ENCODE measurements at places on chromosomes 4 and X.

DNA sequence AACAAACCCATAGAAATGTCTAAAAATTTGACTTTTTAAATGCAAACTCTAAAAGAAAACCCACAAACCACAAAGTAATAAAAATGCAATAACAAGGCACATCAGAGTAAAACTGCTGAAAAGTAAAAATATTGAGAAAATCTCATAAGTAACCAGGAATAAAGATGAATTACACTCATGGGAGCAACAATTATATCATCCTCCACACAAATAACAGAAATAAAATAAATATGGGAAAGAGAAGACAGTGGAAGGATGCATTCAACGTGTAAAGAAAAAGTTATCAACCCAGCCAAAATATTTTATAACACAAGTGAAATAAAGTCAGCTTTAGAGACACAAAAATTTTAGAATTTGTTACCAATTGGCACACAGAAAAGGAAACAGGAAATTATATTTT, 1420.2 kb downstream of the PCDH18 start:
- no peak for DNase-seq

DNA sequence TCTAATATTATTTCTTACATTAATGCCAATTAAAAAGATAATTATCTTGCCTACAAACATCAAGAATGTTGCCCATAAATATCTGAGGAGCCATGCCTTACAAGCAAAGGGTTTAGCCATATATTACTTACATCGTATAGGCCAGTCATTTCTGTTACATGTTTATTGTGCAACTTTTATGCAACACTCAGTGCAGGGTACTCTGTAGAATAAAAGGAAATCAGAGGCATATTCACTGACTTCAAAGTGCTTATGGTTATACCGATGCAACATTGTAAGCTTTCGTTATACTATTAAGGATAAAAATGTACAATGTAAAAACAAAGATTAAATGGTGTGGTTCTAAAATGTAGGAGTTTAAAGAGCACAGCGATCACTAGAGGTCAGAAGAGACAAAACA, 315.9 kb downstream of the PCDH10 start:
- no peak for DNase-seq

GRCh38 chr4:118765399-118765798, 70.5 kb downstream of the SEC24D start:
- no peak for DNase-seq

- DNase-seq = no peak
Measured at GRCh38 chr4:123412700-123413512, 16.3 kb downstream of the SPRY1 start.

DNA sequence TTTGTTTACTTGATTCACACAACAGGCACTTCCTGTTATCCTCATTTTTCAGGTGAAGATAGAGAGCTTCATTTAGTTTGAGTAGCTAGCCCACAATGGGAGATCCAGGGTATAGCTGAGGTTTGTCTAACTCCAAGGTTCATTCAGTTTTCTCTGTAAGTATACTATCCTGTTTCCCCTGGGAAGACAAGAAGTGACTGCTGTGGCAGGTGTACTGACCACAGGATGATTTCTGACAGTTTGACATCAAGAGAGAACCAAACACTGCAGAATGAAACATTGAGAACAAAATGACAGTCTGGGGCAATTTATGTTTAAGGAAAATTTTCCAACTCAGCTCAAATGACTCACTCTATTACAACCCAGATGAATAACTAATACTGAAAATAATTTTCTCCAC, 958.0 kb downstream of the STPG2 start:
- DNase-seq = no peak

GRCh38 chrX:75968293-75968692, 183.2 kb upstream of the MAGEE2 start:
- DNase-seq = no peak

DNA sequence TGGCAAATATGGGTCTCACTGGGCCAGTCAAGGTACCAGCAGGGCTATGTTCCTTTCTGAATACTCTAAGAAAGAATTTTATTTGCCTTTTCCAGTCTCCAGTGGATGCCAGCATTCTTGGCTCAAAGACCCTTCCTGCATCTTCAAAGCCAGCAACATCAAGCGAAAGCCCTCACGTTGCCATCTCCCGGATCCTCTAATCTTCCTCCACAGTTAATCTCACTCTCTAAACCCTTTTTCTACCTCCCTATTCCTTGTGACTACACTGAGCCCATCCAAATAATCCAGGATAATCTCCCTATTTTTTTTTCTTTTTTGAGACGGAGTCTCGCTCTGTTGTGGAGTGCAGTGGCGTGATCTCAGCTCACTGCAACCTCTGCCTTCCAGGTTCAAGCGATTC, 23.4 kb downstream of the RFC1 start:
- DNase-seq = no peak

DNA sequence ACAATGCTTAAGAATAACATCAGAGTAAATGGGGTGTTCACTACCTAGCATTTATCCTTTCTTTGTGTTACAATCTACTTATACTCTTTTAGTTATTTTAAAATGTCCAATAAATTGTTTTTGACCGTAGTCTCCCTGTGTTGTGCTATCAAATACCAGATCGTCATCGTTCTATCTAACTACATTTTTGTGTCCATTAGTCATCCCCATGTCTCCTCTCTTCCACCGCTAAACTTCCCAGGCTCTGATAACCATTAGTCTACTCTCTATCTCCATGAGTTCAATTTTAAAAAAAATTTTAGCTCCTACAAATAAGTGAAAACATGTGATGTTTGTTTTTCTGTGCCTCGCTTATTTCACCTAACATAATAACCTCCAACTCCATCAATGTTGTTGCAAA, 381.9 kb downstream of the PRDM5 start:
- DNase-seq = no peak

DNA sequence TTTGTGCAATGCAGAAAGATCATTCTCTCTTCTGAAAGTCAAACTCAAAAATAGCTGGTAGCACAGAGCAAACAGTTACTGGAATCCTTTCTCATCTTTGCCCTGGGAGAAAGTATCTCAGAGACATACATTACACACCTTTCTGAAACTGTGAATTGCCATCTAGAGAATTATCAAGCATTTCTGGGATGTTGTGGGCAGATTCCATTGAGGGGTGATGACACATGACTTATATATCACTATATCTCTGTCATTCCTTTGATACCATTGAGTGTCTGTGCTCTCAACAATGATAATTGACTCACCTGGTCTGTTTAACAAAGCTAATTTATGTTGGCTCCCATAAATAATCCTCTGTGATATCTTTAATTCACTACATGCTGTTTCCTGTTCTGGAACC, 13.0 kb downstream of the SLIT2 start:
- DNase-seq = no peak

DNA sequence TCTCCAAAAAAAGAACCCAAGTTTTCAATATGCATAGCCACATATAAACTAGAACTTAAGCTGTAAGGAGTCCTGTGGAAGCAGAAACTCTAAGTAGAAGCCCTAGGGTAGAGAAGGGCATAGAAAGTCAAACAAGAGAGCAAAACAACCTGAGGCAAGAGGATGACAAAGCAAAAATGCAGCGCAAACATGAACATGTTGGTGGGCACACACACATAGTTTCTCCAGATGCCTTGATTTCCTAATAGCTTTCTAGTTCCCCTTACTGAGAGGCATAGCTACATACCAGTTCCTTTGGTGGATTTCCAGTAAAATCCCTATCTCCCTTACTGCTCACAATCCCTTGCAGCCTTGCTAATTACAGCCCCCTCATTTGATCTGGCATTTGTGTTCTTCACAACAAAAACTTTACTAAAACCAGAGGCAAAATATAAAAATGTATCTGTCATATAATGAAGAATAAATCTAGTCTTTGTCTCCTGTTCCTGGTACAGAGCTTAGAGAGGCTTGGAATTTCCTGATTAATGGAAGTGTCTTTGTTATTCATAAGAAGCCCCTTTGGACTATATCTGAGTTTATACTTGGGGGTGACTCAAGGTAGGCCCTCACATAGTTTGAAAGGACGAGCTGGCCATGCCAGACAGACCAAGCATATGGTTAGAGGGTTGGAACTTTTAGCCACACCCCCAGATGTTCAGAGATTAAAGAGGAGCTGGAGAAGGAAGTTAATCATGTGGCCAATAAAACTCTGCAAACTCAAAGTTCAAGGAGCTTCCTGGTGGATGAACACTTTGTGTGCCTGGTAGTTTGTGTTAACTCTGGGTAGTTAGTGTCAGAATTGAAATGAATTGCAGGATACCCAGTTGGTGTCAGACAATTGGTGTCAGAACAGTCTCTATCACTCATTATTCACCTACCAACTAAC, 52.7 kb upstream of the ZCCHC13 start:
- DNase-seq = no peak

DNA sequence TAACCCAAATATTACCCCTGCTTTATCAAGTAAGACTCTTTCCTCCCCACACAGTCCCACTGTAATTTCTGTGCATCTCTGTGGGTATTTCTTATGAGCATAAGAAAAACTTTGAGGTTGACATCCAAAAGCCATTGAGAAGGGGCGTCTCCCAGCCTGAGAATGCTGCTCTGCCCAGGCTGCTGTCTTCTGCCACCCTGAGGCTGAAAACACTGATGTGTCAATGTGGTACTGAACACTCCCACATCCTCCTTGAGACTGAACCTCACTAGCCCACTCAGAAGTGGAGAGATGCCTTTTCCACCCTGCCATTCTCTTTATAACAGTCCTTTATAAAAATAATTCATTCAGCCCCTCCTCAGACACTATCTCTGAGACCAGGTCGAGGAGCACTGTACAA, 120.8 kb downstream of the SMIM20 start:
- no peak for DNase-seq

- DNase-seq = no peak
Measured at GRCh38 chr4:152220201-152220666, 315.7 kb downstream of the FBXW7 start.

GRCh38 chr4:185404031-185404430, 7.4 kb downstream of the ANKRD37 start:
- DNase-seq = no peak

DNA sequence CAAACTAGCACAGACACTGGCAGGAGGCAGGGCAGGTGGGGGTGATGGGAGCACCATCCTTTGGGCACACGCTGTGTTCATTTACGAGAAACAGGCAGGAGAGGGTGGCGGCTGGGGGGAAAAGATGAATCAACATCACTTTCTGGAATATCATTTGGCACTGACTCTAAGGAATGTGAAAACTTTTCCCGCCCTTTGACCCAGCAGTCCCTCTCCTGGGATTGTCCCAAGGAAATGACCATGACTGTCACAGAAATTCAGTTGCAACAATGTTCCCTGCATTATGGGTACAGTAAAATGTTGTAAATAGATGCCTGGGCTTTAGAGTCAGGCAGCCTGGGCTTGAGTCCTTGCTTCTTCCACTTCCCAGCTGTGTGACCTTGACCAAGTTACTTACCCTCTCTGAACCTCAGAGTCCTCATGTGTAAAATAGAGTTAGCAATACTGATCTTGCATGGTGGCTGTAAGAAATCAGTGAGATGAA, 58.6 kb downstream of the ABLIM2 start:
- DNase-seq = no peak

DNA sequence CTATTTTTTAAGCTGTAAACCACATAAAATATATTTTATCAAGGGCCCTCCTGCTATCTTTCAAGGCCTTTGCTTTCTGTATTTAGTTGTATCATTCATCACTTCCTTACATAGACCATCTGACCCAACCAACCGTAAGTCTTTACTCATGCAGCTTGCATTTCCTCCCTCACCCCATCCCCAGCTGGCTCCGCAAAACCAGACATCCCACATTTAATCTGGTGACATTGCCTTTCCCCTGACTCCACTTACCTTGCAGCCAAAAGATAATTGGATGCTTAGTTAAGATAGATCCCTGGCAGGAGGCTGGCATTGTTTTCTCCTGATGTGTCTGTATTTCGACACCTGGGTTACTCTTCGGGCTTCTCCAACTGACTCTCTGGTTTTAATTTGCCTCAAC, 183.7 kb upstream of the LDB2 start:
- no peak for DNase-seq

DNA sequence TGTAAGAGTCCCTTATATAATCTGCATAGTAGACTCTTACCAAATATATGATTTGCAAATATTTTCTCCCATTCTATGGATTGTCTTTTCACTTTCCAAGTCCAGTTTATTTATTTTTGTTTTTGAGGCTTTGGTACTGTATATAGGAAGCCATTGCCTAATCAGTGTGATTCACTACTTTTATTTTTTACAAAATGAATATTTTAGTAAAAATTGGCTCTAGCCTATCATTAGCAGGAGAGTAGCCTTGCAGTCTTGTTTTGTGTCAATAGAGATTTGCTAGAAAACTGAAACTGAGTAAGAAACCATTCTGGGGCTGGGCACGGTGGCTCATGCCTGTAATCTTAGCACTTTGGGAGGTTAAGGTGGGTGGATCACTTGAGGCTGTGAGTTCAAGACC, 199.9 kb upstream of the MAB21L2 start:
- DNase-seq = no peak

DNA sequence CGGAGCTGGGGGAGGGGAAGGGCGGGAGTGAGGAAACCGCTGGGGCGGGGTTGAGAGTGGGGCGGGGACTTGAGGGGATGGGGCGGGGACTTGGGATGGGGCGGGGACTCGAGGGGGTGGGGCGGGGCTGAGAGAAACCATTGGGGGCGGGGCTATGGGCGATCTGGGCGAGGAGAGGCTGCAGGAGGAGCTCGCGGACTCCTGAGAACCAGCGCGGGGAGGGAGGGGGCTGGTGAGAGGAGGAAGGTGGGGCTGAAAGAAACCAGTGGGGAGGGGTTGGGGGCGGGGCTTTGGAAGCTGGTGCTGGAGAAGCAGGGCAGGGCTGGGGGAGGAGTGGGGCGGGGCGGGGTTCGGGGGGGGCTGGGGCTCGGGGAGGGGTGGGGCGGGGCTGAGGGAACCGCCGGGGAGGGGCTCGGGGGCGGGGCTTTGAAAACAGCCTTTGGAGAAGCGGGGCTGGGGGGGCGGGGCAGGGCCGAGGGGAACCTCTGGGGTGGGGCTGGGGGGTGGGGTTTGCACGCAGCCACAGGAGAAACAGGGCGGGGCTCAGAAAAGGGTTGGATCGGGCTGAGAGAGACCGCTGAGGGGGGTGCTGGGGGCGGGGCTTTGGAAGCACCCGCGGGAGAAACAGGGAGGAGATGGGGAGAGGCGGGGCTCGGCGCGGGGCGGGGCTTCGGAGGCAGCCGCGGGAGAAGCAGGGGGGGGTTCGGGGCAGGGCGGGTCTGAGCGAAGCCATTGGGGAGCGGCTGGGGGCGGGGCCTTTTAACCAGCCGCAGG, 777 bp upstream of the EOLA2 start:
- peak; percentile 86 for DNase-seq

DNA sequence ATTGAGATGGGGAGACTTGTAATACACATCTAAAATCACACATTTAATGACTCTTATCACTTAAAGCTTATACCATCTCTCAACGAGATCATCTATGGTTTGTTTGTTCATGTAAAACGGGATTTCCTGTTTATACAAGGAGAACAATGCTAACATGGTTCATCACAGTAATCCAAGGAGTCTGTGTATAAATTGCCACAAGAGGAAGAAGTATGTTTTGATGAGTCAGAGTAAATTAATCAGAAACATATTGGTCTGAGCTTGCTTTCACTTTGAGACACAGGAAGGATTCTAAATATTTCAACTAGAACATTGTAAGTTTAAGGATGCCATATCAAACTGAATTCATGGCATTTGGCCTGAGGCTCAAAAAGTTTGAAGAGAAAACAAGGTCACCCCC, 594.1 kb downstream of the GLUD2 start:
- no peak for DNase-seq

- peak; percentile 52 for DNase-seq
Measured at GRCh38 chr4:147683188-147683591, 773 bp downstream of the PRMT9 start.

GRCh38 chr4:137452799-137453198, 79.5 kb downstream of the PCDH18 start:
- DNase-seq = no peak

GRCh38 chr4:115596265-115597001, 483.0 kb upstream of the NDST4 start:
- DNase-seq = no peak

- no peak for DNase-seq
Measured at GRCh38 chr4:147050356-147050765, 104.7 kb upstream of the TTC29 start.

Measured in NAMALWA (cell line).